ENCODE measurements at places on chromosomes 4 and X.
A peak's percentile ranks its signal among the peaks of the same experiment; 100 is the strongest.

DNA sequence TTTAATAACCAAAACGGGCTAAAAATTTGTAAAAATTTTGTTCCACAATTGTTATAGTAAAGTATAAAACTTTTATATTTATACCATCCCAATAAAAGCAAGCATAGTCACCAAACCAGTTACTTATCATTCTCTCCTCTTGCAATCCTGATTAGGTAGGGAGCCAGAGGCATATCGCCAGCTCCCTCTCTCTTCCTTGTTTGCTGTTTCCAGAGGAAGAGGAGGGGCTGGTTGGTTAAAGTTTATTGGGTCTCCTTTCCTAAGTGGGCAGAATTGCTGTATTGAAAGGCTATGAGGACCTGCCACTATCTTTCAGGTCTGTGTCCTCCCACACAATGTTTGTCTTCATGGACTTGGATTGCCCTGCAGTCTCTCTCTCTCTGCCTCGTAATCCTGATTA lies 29.6 kb upstream of the BBS12 start:
- no peak for DNase-seq

- no peak for DNase-seq
Measured at GRCh38 chrX:150821971-150822370, 76.5 kb downstream of the CD99L2 start.

DNA sequence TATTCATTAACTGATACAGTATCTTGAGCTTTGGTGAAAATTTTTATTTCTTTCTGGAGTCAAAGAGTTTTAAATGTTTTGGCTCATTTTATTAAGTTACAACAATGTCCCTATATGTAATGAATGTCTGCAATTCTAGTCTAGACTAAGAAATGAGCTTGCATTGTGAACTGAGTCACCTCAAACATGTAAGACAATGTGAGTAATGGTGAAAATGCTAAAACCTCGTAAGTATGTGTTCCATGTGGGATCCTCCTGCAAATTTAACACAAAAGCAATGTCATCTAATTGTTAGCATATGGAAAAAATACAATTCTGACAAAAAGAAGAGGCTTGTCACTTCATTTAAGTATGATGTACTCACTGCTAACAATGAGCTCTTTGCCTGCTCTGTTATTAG lies 480.5 kb upstream of the FSTL5 start:
- no peak for DNase-seq

GRCh38 chr4:134544303-134544770 lies 342.7 kb upstream of the PABPC4L start:
- DNase-seq: peak; percentile 3

DNA sequence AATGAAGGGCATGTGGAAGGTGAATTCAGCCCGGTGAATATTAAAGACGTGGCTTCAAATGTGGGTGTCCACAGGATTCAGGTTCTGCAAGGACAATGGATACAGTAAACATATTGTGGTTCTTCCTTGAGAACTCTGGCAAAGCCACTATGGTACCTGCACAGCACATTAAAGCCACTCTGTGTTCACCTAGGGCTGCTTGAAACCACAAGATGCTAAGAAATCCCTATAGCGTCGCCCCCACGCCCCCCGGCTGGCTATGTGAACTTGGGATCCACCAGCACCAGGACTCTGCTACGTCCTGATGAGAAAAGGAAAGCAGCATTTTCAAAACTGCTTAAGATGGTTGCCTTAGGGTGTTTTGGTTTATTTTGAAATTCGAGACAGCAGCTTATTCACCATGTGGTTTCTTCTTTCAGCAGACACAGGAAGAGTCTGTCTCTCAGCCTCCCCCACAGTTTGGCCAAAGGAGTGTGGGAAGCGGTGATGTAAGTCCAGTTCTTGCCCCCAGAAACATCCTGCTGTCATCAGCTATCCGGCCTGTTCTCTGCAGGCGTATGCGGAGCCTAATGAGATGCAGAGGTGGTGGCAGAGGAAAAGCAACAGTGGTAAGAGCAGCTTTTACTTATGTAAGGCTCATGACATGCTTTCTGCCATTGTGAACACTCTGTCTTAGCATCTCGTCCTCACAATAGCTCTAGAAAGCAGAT lies 111.5 kb downstream of the AFAP1 start:
- peak; percentile 99 for DNase-seq

DNA sequence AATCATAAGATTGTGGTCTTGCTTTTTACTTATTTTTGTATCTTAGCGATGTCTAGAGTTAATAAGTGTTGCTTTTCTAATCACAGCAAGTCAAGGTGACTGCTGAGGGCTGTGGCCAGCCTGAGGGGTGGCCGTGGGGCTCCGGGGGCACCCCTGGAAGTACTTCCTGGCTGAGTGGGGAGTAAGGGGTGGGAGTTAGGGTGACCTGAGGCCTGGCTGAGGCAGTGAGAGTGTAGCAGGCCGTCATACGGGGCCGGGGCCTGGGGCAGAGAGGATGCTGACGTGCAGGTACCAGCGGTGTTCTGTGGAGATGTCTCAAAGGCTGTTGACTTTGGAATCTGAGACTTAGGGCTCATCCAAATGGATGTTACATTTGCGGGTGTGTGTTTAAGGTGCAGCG lies 29.3 kb downstream of the PIGG start:
- no peak for DNase-seq

DNA sequence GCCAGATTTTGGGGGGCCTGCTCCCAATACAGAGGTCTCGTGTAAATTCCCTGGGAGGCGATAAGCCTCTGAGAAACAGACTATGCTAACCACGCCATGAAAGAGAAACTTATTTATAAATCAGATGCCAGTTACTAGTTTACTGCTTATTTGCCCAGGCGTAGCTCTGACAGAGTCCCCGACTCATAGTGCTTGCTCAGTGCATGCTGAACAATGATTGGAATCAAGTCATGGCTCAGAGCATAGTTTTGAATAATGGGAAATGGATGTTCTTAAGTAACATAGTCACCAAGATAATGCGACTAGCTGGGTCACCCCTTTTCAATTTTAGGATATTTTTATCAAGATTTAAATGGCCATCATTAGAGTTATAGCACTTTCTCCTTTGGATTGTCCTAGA lies 39.9 kb downstream of the HTT start:
- DNase-seq: no peak

DNA sequence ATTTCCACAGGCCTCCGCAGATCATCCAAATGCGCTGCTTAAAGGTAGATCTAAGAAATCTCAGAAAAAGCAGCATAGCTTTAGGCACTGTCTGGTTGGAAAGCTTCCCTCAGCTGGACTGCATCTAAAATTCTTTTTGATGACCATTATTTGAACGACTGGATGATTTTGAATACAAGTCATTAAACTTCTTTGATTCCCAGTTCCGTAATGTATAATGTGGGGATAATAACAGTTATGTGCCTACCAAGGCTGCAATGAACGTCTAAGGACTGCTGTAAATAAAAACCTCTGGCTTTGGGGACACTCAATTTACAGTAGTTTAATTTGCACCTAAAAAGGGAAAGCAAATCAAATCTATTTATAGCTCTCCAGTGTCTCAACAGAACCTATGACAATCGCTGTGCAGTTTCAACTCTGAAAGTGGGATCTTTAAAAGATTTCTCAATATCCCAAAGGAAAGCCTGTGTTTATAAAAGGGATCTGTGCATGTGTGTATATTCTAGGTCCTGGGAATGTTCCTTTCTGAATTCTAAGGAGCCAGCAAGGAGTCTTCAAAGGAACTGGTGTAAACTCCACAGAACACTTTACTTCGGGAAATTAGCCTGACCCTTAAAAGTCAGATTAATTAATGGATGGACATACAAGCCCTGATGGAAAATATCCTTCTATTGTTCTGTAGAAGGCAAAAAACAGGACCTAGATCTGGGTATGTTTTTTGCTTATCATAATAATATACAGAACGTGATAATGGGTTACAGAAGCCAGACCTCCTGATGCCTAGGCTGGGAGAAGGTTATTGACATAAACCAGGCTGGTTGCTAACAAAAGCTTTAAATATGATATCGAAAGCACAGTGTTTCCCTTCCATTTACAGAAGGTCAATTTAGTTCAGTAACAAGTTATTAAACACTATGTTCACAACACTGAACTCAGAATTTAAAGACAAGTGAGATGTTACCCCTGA lies 53.4 kb downstream of the AFAP1 start:
- peak; percentile 29 for DNase-seq

DNA sequence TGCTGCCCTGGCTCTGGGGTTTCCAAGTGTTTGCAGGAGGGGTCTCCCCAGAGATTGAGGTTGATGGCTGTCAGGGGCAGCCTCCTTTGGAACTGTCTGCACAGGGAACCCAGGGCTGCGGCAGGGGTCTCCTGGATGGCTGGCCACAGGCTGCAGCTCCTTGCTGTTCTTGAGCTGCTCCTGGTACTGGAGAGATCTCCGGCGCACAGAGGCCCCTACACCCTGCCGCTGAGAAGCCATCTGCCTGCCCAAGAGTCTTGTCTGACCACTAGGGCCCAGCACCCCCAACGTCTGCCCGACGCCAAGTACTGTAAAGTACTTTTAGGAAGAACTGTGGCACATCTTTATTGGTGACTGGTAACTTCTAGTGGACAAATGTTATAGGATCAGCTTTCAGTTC lies 13.5 kb downstream of the STIM2 start:
- DNase-seq: no peak

DNA sequence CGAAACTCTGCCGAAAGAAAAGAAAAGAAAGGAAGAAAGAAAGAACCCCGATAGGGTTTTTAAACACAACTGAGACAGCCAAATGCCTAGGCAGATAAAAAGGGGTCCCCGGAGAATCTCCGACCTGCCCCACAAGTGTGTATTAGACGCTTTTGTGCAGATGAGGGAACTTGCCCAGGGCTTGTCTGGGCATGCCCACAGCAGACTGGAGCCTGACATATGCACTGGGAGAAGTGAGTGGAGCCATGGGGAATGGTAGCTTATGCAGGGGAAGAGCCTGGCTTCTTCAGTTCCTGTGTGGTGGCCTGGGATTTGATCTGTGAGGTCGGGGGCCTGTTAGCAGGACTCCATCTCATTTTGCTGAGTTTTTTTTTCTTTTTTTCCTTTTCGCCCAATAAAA lies 199.0 kb downstream of the GPC3 start:
- DNase-seq: no peak

DNA sequence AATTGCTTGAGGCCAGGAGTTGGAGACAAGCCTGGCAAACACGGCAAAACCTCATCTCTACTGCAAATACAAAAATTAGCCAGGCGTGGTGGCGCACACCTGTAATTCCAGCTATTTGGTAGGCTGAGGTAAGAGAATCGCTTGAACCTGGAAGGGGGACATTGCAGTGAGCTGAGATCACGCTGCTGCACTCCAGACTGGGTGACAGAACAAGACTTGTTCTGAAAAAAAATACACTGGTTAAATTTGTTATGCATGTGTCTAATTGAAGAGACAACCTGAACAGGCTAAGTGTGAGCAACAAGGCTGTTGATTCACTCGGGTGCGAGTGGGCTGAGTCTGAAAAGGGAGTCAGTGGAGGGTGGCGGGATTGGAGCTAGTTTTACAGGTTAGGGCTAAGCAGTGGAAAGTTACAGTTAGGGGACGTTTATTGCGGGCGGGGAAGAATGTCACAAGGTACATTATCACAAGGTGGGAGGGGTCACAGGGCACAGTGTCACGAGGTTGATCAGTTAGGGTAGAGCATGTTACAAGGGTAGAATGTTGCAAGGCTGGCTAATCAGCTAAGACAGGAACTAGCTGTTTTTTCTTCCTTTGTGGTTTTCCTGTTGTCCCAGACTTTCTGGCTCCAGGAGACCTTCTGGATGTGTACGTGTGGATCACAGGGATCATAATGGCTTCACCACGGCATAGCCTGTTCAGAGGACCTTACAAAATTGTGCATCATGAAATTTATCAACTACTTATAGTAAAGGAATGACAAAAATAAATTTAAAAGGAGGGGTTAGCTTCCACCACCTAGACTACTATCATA lies 115.8 kb downstream of the NAA11 start:
- DNase-seq: peak; percentile 22

DNA sequence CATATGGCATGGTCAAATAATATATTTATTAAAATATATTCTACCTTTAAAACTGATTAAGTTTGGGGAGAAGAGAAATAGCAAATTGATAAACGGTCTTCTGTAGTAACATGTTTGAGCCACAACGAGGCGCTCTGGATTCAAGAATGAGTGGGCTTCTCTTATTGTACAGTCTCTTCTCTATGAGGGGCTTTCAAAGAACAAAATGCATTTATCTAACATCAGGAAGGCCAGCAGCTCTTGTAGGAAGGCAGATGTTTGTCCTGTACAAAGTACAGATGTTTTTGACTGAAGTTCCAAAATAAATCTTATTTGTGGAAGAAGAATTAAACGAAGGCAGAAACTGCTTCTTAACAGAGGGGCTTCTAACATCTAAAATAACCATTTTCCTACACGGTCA lies 153.6 kb downstream of the RASL11B start:
- DNase-seq: peak; percentile 91

Measured in cardiac fibroblast (primary cell).